ENCODE measurements at places on chromosomes 7 and 10. TPM values are rescaled to one million over a fixed set of nuclear protein-coding genes. Genes with fewer than 3 reads are reported as not detected.

DNA sequence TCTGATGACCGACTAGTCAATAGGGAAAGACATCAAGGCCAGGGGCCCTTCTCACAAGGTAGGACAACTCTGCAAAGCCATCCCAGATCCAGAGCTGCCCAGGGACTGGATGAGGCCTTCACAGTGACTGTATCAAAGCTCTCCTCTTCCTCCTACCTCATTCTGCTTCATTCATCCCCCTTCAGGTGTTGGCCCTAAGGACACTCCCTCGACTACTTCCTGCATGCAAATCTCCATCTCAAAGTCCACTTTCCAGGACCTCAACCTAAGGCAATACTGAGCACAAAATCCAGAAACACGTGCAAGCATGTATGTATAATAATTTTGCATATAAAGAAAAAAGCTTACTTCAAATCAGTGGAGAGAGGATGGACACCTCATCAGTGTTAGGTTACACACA, 25.1 kb downstream of the DPY19L1 start:
- DNase-seq: no peak

DNA sequence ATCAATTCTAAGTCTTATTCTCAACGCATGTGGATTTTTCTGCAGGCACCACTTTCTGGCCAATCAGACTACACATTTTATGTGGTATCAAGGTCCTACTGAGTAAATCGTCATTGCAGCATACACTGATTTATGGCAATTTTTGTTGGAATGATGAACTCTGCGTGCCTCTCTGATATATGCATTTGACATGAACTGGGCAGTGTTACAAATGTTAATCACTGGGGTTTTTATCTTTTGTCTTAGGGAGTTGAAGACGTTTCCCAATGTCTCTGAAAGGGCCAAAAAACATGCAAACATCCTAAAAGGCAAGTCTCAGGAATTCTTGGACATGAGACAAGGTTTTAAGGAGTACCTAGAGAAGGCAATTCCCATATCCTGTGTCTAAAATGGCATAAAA, 809.5 kb upstream of the CELF2 start:
- no peak for DNase-seq

The PRKAR1B gene
- 58.0 TPM for total RNA-seq

GRCh38 chr10:71675295-71675970, 44.1 kb downstream of the C10orf105 start:
- DNase-seq: no peak

DNA sequence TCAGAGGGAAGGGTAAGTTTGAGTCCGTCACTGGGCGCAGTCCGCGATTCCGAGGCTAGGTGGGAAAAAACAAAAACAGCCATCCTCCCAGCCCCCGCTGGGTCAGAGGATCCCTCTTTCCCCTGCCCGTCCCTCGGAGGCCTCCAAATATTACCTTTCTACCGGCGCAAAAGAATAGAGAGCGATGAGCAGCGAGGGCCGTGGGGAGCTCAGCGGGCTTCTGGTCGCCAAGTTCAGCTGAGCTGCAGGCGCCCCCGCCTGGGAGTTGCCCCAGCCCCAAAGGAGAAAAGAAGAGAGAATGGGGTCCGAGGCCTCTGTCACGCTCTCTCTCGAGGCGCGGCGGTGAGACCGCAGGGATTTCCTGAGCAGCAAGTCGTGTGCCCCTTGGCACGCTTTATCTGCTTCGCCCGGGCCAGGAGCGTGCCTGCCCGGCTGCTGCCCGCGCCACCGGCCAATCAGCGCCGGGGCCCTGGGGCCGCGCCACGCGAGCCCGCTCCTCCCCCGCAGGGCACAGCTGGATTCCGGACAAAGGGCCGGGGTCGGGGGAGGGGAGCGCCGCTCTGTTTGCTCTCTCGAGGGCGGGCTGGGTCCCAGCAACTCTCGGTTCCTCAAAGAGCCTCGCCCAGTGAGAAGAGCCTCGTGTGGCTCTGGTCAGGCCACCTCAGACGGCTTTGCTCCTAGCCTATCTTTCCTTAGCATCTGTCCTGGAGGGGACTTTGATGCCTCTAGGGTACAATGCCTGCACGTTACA, at the start of gene NEUROG3:
TSS of gene NEUROG3 (minus strand) at position 367 of the 751 bp plus-strand sequence. CDS start 379 bp downstream, outside the sequence.
- DNase-seq: peak; percentile 79
